ENCODE measurements at places on chromosomes 7 and 10. TPM values are rescaled to one million over a fixed set of nuclear protein-coding genes. Genes with fewer than 3 reads are reported as not detected.

The SPDYE6 gene
- not detected for total RNA-seq

The SMNDC1 gene
- 15.3 TPM for total RNA-seq

The ITIH5 gene
- total RNA-seq = not detected

The TCF7L2 gene
- 4.7 TPM for total RNA-seq

The IPMK gene
- 4.5 TPM for total RNA-seq

The CDK6 gene
- total RNA-seq = 80.6 TPM

The FKBP9 gene
- 110 TPM for total RNA-seq

The RNF148 gene
- total RNA-seq = not detected

The TNS3 gene
- total RNA-seq = 6.6 TPM

The CNNM1 gene
- total RNA-seq = 0.42 TPM

The BAMBI gene
- 3.6 TPM for total RNA-seq

The CALML5 gene
- total RNA-seq = 2.4 TPM

The C10orf67 gene
- 0.11 TPM for total RNA-seq

The TRAPPC14 gene
- total RNA-seq = 15.8 TPM
